ENCODE measurements at places on chromosomes 12 and 14.
A peak's percentile ranks its signal among the peaks of the same experiment; 100 is the strongest.

DNA sequence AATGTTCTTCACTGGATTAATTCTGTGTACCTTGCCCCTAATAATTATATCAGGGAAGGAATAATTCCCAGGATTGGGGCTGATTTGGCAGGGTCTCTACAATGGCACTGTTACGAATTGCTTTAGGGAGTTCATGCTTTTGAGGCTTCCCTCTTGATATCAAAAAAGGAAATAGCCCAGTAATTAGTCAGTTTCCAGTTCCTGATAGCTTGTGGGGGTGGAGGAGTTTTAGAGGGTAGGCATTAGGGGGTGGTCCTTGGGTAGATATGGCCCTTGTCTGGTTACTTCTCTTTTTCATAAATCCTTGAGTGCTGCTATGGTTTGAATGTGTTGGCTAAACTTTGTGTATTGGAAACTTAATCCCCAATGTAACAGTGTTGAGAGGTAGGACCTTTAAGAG lies 6.1 kb upstream of the SRSF5 start:
- no peak for DNase-seq

DNA sequence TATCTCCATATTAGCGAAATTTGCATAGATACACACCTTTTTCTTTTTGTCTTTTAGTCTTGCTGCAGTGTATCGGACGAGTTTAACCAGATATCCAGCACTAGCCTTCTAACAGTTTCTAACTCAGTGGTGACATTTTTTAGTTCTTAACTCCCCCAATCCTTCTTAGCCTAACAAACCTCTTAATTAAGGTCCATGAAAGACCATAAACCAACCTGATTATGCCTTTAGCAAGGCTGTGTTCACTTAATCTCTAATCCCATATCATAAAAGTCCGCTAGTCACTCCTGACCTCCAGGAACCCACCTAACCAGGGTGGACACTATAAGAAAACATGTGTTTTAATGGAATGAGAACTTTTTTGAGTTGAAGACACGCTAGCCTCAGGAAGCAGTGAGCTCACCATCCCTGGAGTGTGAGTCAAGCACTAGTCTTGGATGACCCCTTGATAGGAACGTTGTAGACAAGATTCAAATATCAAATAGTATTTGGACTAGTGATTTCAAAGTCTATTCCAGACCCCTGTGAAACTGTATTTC lies 9.5 kb downstream of the CDKN1B start:
- DNase-seq, result peak; percentile 55

DNA sequence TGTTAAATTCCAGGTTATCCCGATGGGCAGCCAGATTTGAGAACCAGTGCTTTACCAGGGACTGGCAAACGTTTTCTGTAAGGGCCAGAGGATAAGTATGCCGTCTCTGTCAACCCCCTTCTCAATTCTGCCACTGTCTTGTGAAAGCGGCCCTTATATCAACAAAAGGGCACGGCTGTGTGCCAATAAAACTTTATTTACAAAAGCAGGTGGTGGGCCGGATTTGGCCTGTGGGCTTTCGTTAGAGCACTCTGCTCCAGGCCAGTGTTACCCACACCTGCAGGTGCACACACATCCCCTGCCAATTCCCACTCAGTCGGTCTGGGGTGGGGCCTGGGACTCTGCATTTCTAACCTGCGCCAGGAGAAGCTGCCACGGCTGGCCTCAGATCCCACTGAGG lies 111.2 kb downstream of the RFLNA start:
- no peak for DNase-seq

DNA sequence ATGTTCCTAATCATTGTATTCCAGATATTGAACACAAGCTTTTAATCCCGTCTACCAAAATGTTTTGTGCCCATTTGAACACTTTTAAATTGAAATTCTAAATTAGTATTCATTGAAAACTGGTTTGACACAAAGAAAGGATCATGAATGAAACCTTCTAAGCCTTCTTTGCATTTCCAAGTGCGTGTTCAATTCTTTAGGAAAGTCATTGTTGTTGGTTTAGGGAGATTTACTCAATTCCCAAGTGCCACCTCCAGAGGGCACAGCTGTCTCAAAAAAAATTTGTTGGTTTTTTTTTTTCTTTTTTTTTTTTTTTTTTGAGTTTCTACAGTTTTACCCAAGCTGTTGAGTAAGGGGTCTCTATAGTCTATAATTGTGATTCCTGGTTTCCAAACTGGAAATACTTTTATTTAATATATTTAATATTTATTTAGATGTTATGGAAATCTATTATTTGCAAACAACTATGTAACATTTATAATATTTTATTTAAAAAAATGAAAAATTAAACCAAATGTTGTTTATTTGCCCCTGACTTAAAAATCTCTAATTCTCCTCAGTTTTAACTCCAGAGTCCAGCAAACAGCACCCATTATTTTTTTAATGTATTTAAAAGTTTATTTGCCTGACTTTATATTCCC lies 79.9 kb downstream of the NEDD1 start:
- peak; percentile 64 for DNase-seq

DNA sequence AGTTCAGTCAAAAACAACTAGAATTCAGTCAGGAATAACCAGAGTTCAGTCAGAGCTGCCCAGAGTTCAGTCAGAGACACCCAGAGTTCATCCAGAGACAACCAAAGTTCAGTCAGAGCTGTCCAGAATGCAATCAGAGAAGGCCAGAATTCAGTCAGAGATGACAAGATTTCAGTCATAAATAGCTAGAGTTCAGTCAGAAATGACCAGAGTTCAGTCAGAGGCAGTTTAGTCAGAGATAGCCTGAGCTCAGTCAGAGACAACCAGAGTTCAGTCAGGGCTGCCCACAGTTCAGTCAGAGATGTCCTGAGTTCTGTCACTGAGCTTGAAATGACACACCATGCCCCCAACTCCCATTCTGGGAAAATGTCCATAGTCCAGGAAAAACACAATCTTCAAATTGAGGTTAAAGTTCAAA lies 1102.8 kb downstream of the BCL11B start:
- DNase-seq, result no peak
